ENCODE measurements at places on chromosomes 7 and 10.

DNA sequence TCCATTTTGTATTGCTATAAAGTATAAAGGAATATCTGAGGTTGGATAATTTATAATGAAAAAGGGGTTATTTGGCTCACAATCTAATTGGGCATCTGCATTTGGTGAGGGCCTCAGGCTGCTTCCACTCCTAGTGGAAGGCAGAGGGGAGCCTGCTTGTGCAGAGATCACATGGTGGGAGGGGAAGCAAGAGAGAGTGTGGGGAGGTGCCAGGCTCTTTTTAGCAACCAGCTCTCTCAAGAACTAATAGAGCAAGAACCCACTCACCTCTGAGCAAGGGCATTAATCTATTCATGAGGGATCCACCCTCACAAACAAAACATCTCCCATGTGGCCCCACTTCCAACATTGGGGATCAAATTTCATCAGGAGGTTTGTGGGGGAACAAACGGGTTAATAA lies 64.6 kb downstream of the OGDH start:
- DNase-seq: no peak

GRCh38 chr10:97332591-97333350 lies 1.8 kb downstream of the FRAT2 start:
- DNase-seq: no peak

DNA sequence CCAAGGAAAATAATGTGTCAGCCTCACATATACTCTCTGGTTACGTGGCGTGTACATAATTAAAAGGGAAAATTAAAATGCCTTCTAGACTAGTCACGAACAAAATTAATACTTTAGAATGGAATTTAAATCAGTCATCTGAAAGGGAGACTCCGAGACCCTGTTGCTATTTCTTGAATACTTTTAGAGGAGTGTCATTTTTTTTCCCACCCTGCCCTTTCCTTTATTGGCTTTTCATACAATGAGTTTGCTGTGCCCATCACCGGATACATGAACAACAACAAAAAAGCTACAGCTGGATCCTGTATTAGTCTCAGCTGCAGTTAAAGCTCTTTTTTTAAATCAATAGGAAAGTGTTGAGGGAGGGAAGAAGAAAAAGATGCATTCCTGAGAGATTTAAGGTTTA lies 20.1 kb downstream of the CYTH3 start:
- no peak for DNase-seq

- no peak for DNase-seq
These were observed 160.4 kb downstream of the RPS24 start for GRCh38 chr10:78194050-78194449.

DNA sequence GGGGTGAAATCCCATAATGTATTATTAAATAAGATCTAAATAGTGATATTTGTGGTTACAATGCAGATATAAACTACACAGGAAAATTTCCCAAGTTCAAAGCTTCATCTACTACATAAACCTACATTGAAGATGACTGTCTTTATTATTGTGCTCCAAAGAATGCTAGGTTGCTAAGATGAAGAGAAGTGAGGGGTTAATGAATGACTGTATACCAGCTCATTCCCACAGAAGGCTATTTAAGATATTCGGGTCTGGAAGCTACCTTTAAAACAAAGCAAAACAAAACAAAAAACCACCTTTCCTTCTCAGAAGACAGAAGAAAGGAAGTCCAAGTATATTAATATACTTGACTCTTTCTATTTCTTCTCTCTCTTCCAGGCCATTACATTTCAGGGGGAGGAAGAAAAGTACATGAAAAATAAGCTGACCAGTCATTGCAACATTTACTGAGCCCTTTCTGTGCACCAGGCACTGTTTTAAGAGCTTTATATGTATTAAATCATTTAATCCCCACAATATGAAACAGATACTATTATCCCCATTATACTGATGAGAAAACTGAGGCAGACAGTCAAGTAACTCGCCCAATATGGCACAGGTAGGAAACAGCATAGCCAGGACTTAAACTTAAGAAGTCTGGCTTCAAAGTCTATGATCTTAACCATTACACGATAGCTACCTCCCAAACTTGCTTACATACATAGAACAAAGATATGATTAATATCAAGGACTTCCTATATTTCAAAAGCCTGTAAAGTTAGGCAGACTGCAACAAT lies 48.1 kb downstream of the TNPO3 start:
- DNase-seq: no peak

- no peak for DNase-seq
These were observed 173.9 kb upstream of the ZMIZ1 start for GRCh38 chr10:78894841-78895195.

GRCh38 chr10:108789919-108790318 lies 1133.4 kb downstream of the XPNPEP1 start:
- DNase-seq: no peak

GRCh38 chr10:46554166-46554781 lies 2.2 kb downstream of the GPRIN2 start:
- DNase-seq: no peak

DNA sequence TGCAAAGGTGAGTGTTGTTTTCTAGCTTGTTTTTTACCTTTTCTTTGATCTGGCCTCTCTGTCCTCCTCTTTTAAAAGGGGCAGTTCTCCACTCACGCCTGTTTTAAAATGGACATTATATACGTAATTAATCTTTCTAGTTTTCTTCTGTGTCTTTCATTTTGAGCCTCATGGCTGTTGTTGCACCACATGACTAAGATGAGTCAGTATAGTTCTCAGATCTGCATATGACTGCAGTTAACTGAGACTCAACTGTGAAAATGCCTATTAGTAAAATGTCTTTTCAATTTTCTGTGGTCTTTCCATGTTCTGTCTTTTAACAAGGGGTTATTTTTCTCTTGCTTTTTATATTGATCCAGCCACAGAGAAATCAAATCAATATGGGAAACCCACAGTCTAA lies 296.1 kb downstream of the CDK14 start:
- DNase-seq: no peak

- no peak for DNase-seq
These were observed 146.5 kb downstream of the JMJD1C start for GRCh38 chr10:63319231-63319630.

- DNase-seq: no peak
These were observed 53.8 kb downstream of the INPP5A start for GRCh38 chr10:132591166-132591971.

GRCh38 chr10:100625816-100626215 lies 90.1 kb downstream of the HIF1AN start:
- DNase-seq: no peak

GRCh38 chr10:129038522-129038921 lies 428.5 kb upstream of the MGMT start:
- DNase-seq: no peak

GRCh38 chr7:31080763-31081162 lies 28.7 kb downstream of the ADCYAP1R1 start:
- DNase-seq: no peak

GRCh38 chr10:14456870-14457266 lies 126.1 kb upstream of the FRMD4A start:
- DNase-seq: no peak

DNA sequence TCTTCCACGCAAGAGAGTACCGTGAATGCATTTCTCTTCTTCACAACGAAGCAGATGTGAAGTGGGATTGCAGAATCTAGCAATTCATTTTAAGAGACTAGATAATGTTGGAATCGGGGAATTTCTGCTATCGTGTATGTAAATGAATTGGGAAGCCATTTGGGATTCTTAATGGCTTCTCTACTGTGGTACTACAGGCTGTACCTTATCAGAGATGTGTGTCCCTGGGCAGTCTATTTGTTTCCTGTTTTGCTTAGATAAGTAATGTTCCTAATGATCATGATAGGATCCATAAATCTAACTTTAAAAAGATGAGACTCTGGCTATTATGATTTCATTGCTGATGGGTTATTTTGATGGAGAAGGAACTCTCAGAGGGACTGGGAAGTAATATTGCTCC lies 320.6 kb downstream of the REEP3 start:
- DNase-seq: no peak

GRCh38 chr7:43572516-43573049 lies 10.3 kb upstream of the STK17A start:
- DNase-seq: no peak

GRCh38 chr7:16492513-16493062 lies 27.1 kb upstream of the SOSTDC1 start:
- DNase-seq: no peak

DNA sequence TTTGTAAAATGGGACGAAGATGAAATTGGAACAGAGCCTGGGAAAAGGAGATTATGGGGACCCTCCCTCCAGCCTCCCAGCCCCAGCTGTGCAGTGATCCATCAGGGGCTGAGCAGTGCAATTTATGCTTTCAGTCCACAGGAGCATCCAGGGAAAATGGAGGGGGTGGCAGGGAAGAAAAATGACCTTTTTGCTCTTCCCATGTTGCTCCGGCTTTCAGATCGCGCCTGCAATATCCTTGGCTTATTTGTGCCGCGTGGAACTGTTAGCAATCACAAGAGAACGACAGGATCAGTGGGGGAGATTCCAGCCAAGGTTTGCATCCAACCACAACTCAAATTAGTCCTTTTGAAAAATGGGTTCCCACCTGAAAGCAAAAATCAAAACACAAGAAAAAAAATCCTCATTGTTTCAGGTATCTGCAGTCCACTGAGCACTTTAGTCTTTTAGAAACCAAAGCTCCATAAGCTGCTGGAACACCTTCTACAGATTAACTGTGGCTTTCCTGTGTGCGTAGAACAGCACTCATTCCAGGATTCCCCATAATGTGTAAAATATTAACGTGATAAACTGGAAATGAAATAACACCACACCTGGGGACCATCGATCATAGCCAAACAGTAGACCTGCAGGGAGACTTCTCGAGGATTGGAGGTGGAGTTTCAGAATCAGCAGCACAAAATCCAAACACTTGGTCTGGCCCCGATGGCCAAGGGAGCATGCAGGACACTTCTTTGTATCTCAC lies 30.7 kb upstream of the SFMBT2 start:
- DNase-seq: no peak

GRCh38 chr7:151068069-151068773 lies 8.8 kb downstream of the SLC4A2 start:
- DNase-seq: no peak

GRCh38 chr10:93386631-93387369 lies 95.3 kb downstream of the MYOF start:
- DNase-seq: no peak

DNA sequence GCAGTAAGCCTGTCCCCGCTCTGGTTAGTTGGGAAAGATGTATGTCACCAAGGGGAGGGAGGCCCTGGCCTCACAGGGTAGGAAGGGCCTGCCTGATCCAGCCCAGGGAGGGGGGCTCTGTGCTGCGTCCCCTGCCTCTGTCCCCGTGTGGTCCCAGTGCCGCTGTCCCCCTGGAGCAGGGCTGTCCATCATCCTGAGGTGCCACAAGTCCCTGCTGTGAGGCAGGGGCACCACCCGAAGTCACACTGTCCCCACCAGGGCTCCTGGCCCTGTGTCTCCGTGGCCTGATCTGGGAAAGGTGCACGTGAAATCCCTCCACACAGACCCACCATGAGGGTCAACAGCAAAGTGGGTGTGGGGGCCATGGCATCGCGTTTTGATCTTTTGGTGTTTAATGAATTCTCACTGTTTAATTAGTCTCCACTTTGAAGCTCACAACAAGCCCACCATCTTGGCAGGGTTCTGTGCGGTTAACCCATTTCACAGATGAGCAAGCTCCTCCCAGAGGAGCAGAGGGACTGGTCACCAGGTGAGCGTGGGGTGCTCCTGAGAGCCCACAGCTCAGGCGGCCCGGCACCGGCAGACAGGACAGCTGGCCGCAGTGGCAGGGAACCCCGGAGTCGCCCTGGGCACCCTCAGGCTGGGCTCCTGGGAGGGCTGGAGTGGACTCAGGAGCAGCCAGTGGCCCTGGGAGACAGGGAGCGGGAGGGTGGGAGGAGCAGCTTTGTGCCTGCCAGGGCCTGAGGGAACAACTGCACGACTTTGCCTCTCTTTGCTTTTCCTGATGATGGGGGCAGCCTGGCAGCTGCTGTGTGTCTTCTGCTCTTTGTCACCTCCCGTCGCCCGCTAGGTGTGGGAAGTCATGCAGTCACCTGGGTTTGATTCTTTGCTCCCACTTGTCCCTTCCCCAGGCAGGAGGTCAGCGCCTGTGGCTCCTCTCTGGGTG lies 12.0 kb upstream of the CRYGN start:
- DNase-seq: no peak

GRCh38 chr7:106890952-106891351 lies 25.9 kb downstream of the PIK3CG start:
- no peak for DNase-seq

GRCh38 chr7:69801729-69802682 lies 203.7 kb downstream of the AUTS2 start:
- DNase-seq: no peak

DNA sequence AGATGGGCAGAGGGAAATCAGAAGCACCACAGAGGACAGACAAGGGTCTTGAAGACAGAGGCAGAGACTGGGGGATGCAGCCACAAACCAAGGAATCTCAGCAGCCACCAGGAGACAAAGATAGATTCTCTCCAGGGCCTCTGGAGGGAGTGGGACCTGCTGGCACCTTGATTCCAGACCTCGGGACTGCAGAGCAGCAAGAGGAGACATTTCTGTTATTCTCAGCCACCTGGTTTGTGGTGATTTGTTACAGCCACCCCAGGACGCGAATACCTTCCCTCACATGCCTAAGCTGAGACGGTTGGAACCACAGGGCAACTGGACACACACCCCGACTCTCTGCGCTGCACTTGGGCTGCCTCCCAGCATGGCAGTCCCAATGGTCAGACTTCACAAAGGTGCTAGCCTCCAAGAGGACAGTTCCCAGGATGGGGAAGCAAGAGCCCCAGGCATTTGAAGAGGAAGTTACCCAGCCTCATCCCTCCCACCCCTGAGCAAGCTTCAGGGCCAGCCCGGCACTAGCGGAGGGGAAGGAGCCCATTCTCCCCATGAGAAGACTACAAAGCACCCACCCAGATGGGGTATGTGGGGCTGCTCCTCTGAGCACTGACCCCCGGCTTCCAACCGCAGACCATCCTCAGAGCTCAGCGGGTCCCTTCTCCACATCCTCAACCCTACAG lies 104.6 kb upstream of the INSIG1 start:
- DNase-seq: no peak

DNA sequence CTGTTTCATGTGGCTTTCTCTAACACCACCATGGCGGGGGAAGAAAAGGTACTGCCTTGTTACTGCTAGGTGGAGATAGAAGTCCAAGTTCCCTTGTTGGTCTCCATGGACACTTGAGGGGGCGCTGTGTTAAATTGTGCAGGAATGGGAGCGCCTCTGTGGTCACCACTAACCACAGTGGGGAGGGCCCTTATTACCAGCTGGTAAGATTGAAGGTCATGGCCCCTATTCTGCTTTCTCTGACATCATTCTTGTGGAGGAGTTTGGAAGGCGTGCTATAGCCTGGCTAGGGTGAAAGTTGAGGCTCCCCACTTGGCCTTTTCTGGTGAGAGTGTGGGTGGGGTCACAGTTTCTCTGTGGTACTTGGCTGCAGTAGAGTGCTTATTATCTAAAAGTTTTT lies 14.9 kb upstream of the MXI1 start:
- DNase-seq: no peak

Data from NCI-H446 (cell line).